ENCODE measurements at places on chromosomes 1 and 21. TPM values are rescaled to one million over a fixed set of nuclear protein-coding genes. Genes with fewer than 3 reads are reported as not detected.

DNA sequence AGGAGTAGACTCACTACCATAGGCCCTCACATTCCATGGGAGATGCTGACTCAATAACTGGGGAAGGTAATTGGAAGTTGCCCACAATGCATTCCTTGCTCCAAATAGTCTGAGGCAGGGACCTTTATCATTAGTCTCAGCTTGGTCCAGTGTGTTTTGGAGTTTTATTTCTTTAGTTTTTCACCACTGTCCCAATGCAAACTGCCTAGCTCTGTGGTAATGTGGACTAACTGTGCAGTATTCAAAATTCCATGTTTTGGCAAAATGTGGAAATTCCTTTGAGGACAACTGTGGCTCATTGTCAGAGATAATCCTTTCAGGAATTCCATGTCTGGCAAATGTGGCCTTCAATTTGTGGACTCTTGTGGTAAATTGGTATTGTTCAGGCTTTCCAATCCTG lies 78.1 kb upstream of the PAPPA2 start:
- no peak for DNase-seq

DNA sequence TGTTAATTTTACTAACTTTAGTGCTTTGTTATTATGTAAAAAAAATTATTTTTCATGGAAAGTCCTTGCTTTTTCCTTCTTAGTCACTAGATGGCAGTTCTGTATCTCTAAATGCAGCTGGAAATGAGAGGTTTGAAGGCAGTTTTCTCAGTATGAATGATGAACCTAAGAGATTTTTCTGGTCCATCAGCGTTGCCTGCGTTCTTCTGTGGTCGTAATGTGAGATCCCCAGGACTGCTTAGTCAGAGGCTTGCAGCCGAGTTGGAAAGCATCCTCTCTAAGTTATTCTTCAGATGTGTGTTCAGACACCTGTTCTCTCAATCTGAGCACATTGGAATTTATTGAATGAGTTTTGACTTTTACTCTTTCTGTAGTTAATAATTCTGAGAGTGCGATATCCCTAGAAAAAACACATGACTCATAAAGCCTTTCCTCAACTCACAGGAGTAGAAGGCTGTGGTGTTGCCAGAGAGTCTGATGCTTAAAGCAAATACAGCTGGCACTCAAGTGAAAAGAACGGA lies 99.3 kb downstream of the FMN2 start:
- DNase-seq = no peak

DNA sequence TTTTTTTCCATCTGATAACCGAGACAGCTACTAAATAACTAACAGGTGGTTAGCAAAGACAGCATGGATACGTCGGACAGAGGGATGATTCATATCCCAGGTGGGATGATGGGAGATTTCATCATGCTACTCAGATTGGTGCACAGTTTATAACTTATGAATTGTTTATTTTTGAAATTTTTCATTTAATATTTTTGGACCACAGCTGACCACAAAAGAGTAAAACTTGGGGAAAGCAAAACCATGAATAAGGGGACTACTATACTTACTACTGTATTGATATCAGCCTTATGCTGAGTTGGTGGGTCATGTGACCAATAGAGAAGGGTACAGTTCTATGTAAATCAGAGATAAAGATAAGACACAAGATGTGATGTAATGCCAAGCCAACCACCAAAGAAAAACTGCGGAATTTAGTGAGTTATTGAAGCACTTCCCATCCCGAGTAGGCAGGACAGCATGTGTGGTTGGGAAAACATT lies 248.1 kb upstream of the C1orf105 start:
- no peak for DNase-seq

RAP1GAP gene
- total RNA-seq = 9.7 TPM

DNA sequence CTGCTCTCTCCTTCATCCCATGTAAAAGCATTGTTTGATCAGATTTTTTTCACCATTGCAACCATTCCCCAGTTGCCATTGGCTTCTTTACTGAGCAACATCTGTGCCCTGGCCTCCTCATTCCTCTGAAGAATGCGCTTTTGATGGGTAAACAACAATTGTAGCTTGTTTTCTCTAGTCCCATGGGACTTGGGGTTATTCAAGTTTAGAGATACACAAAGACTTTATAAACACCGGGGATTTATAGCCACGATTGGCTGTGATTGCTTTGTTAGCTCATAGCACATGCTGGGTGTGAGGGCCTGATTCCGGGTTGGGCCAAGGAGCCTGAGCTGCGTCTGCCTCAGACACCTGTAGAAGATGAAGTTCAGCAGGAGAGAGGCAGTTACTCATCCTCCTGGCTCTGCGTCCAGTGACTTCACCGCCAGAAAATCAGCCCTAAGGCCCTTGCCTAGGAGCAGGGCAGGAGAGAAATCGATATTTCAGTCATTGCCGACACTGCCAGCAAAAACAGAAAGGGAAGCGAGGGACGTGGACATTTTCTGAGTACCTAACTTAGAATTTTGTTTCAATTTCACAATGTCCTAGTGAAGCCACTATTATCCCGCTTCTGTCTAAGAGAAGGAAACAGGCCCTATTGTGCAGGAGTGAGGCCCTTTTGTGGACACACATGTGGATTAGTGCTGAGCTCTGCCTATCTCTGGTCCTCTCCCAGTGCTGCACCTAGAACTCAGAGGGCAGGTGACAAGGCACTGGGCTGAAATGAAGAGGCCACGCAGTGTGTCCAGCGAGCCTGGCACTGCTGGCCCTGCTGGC lies 159.8 kb upstream of the USP24 start:
- no peak for DNase-seq

DNA sequence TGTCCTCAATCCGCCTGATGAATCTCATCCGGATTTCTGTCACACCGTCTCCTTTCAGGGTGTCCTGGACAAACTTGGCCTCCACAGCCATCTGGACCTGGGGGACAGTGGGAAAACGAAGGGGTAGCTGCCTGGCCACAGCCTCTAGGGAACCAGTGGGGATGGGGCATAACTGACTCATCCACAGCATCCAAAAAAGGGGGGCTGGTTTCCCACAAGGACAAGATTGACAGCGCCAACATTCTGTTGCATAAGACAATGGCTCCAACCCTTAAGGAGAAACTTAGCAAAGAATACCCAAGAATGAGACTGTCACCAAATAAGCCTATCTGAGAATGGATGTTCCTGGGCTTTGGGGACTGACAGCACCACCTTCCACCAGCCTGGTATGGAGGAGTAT lies 12.1 kb downstream of the TRAPPC3 start:
- no peak for DNase-seq

All from WTC11 (cell line).